ENCODE measurements at places on chromosomes 16 and 17.

GRCh38 chr17:74601944-74602572 lies 10.0 kb upstream of the CD300LD start:
- DNase-seq, result no peak

- DNase-seq, result no peak
Measured at GRCh38 chr16:13552062-13552959, 367.6 kb upstream of the ERCC4 start.

DNA sequence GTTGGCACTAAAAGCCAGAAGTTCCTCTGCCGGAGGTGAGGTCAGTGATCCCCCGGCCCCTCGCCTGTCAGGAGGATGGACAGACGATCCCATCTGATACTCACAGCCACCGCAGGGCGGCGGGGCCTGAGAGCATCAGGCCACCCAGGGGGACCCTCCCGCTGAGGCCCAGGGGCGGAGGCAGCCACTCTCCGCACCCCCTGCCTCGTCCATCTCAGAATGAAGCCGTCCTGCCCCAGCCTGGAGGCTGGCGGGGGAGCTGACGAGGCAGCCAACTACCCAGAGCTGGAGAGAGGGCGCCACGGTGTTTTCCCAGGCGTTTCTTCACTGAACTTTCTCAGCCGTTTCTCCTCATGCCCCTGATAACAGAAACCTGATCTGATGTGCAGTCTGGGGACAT lies 22.6 kb downstream of the TPSD1 start:
- DNase-seq, result no peak

GRCh38 chr17:4949321-4950074 lies 1.2 kb upstream of the PFN1 start:
- DNase-seq, result peak; percentile 76

GRCh38 chr17:8985054-8985701 lies 19.7 kb upstream of the PIK3R5 start:
- DNase-seq, result no peak

- DNase-seq, result peak; percentile 16
Measured at GRCh38 chr16:21083729-21084268, 66.8 kb downstream of the DNAH3 start.

DNA sequence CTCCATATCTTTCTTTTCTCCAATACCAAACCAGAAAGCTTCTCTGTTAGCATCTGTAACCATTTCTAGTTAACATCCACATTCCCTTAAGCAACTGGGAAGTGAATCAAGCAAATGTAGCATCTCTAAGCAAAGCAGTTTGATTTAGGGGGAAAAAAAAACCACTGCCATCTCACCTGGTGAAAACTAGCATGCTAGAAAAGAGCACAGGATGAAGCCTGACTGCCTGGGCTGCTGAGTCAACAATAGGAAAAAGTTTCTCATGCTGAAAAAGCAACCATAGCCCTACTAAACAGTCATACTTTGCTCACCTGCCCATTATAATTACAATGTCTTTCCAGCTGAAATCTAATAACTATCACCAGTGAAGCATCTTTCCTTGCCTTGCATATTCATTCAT lies 139.3 kb downstream of the ANKFN1 start:
- DNase-seq, result no peak

- DNase-seq, result no peak
Measured at GRCh38 chr17:83012200-83012785, 67.1 kb upstream of the METRNL start.

DNA sequence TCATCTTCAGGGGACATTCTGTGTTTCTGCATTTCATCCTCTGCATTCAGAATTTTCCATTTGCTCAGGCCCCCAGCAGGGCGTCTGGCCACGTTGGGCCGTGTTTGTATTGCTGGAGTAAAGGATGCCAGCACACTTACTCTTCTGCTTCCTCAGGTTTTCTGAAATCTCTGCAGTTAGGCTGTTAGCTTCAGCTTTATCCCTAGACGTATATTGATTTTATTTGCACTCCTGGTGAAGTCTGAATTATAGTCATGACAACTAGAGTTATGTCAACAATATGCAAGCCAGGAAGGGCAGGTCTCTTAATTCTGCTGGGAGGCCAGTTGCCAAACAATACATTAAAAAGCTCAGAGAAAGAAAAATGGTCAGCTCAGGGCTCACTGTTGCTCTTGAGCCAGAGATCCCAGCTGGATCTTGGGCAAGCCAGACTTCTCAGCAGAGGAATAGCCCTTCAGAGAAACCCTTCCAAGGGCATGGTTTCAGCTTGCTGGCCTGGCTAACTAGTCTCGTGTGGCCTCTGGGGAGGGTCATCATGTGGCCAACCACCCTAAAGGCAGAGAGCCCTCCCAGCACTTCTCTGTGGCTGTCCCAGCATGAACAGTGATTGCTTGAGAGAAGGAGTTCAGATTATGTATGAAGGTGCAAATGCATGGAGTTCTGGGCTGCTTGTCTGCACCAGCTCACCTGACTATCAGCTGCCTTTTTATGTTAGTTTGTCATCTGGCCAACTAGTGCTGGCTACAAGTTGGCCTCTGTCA lies 110.2 kb upstream of the CACNG5 start:
- no peak for DNase-seq

DNA sequence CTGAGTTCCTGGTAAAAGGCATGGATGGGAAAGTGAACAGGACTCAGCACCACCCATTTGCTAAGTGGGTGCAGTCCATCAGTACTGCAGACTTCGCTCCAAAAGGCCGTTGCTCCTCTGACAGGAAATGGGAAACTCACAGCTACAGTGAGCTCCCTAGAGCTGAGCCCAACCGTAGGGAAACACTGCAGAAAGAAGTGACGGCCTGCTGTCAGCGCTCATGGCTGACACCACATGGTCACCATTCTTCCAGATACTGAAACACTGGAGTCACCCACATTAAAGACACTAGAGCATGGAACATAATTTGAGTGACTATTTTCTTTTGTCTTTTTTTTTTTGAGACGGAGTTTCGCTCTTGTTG lies 31.9 kb downstream of the UBE2O start:
- no peak for DNase-seq

DNA sequence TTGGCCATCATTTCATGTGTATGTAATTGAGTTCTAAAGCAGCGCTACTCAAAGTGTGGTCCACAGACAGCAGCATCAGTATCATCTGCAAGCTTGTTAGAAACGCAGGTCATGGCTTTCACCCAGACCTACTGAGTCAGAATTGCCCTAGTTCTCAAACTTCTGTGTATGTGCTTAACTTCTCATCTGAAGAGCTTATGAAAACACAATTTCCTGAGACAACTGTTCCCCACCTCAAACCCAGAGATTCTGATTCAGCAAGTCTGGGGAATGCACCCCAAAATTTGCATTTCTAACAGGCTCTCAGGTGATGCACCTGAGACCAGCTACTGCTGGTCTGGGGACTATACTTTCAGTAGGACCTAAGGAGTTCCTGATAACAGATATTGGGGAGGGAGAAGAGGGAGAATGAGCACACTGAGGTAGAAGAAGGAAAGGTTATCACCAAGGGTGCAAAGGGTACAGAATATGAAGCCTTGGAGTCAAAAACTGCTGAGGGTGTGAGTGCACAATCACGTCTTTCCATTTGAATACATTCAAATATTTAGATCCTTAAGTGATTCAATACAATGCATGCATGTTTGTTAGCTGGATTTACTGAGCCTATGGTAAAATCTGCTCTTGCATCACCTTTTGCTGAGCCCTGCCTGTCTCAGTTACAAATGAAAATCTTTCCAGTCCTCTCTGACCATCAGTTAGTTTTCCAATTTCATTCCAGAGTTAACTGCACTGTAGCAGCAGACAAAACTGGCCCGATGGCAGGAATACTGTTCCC lies 29.2 kb upstream of the SKAP1 start:
- no peak for DNase-seq

DNA sequence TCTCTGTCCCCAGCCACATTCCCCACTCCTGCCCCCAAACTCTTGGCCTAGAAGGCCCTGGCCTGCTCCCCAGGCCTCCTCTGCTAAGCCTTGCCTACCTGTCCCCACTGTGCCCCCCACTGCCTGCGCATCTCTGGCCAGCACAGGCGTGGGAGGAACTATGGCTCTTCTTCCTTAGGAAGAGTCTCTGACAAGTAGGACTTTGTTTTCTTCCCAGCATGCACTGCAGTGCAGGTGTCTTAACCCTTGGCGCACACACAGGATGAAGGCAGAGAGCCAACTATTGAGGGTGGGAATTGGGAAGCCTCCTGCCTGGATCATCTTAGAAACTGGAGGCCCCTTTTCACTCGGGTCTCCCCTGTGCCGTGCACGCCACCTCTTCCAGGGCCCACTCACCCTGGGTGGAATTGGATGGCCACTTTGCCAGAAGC lies 3.6 kb downstream of the AMDHD2 start:
- DNase-seq, result no peak

GRCh38 chr17:79555543-79555942 lies 55.3 kb downstream of the RBFOX3 start:
- no peak for DNase-seq

- DNase-seq, result no peak
Measured at GRCh38 chr17:50153650-50154575, 3.4 kb upstream of the PPP1R9B start.

DNA sequence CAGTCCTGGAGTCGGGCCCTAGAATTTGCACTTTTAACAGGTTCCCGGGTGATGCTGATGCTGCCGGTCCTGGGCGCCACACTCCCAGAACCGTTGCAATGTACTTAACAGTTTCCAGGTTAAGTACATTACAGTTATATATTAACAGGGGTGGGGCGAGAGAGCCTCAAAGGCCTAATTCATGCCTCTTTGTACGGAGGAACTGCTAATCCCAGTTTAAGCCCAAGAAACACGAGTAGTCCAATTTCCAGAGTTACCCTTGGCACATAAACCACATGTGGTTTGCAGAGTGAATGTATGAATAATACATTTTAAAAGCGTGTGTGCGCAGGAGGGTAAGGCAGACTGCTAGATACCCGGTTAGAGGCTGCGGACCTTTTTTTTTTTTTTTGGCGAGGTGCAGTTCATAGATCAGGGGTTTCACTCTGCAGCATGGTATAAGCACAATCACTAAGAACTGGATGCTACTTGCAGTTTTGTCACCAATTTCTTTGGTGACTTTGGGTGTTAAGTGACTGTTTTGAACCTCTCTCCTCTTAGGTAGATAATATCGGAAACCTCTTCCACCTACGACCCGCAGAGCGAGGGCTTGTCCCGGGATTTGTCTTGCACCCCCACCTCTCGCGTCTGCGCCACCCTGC lies 713 bp downstream of the COX11 start:
- DNase-seq, result peak; percentile 2

- no peak for DNase-seq
Measured at GRCh38 chr17:34725725-34726124, 146.3 kb downstream of the TMEM132E start.

- no peak for DNase-seq
Measured at GRCh38 chr16:48326915-48327314, 58.3 kb downstream of the SIAH1 start.

DNA sequence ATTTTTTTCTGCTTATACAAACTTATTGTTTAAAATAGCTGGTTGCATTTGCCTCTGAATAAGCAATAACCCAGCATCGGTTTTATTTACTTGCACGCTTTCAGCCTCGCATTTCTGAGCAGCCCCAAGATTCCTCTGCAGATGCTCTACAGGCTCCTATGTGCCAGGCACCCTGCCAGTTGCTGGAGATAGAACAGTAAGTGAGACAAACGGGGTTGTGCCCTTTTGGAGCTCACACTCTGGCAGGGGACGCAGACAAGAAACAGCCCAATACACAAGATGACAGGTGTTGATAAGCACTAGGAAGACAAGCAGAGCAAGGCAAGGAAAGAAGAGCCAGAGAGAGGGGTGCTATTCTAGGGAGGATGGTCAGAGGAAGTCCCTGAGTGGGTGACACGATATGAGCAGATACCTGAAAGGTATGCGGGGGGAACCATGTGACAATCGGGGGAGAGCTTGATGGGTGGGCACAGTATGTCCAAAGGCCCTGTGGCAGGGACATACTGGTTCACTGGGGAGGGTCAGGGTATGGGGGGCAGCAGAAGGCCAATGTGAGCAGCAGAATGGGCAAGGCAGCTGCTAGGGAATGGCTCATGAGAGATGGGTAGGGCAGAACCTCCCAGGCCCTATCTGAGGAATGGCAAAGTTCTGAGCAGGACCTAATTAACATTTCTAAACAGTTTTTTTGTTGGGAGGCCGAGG lies 18.7 kb upstream of the ADORA2B start:
- DNase-seq, result no peak

DNA sequence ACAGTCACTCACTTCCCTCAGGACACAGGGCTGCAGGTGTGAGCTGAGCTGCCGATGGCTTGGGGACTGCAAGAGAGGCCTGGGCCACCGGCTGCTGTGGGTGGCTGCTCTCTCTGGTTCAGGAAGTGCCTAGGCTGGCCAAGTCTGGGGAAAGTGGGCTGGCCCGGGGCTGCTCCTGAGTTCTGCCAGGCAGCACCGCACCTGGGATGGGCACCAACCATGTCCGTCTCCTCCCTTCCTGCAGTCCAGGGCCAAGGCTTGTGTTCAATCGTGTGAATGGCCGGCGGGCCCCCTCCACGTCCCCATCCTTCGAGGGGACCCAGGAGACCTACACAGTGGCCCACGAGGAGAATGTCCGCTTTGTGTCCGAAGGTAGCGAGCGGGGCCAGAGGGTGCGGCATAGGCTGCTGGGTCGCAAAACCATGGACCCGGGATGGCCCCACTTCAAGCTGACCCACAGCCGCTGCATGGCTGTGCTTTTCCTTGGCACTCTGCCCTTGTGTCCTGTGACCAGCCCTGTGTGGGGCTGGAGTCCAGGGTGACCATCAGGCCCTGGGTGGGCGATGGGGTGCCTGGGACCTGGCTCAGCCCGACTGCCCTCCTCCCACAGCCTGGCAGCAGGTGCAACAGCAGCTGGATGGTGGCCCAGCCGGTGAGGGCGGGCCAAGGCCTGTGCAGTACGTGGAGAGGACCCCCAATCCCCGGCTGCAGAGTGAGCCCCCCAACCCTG lies 1.8 kb upstream of the WDR90 start:
- no peak for DNase-seq

- no peak for DNase-seq
Measured at GRCh38 chr16:49776085-49776595, 79.8 kb downstream of the ZNF423 start.

DNA sequence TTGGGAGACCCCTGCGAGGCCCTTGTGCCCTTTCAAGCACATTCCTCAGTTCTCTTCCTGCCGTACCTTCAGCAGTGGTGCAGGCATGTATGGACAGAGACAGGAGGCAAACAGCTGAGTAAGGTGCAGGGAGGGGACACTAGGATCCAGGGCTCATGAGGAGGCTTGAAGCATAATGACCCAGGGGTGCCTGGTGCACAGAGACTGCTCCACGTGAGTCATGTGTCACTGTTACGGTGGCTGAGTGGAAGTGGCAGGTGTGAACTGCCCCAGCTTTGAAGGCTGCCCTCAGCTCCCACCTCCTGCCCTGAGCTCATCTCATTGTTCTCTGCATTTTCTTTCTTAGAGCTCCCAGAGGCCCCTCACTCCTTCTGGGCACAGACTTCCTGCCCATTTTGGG lies 124.8 kb downstream of the NTN1 start:
- DNase-seq, result no peak

GRCh38 chr17:9818760-9819159 lies 3.1 kb downstream of the GSG1L2 start:
- DNase-seq, result no peak

GRCh38 chr17:1197379-1197778 lies 17.6 kb upstream of the ABR start:
- DNase-seq, result no peak

DNA sequence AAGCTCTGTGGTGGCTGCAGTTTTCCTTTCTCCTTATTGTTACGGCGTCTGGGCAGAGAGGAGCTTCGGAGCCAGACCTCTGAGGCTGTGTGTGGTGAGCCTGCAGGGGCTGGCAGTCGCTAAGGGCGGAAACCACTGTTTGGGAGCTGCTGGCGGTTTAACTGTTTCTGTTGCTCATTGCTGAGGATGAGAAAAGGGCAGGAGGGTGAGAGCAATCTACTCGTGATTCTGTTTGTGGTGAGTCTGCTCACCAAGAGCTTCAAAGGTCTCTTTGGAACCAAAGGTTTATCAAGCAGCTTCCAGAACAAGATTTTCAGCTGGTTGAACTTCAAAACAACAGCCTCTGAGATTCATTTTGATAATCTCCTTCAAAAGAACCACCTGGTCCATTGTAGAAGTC lies 143.9 kb downstream of the ANKFN1 start:
- no peak for DNase-seq

Measured in NCI-H510A (cell line).